ENCODE measurements at places on chromosomes 7 and 10.

- no peak for DNase-seq
Measured at GRCh38 chr7:124679586-124680225, 85.9 kb downstream of the GPR37 start.

DNA sequence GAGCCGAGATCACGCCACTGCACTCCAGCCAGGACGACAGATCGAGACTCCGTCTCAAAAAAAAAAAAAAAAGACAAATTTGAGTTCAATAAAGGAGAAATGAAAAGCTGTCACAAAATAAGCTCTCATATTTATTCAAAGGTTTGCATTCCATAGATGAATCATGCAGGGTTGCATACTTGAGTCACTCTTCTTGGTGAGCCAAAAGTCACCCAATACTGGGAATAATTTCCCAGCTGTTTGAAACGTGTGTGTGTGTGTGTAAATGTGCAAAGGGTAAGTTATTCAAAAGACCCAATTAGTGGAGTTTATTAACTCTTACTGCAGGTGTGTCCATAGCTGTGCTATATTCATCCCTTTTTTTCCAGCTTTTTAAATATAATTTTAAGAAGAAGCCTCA is 297.7 kb downstream of the CCDC3 start:
- DNase-seq, result no peak

GRCh38 chr10:33657913-33658312 is 323.4 kb upstream of the NRP1 start:
- DNase-seq, result no peak

GRCh38 chr10:63889803-63890202 is 368.6 kb downstream of the REEP3 start:
- DNase-seq, result no peak

GRCh38 chr10:93468461-93469213 is 13.5 kb downstream of the MYOF start:
- no peak for DNase-seq

GRCh38 chr7:69992938-69993337 is 394.7 kb downstream of the AUTS2 start:
- no peak for DNase-seq

GRCh38 chr7:40840990-40841389 is 706.2 kb downstream of the SUGCT start:
- DNase-seq, result no peak

- no peak for DNase-seq
Measured at GRCh38 chr7:2708547-2709310, 20.7 kb downstream of the AMZ1 start.

All from left cardiac atrium (tissue), 4 donors.